ENCODE measurements at places on chromosomes 3 and 15.

DNA sequence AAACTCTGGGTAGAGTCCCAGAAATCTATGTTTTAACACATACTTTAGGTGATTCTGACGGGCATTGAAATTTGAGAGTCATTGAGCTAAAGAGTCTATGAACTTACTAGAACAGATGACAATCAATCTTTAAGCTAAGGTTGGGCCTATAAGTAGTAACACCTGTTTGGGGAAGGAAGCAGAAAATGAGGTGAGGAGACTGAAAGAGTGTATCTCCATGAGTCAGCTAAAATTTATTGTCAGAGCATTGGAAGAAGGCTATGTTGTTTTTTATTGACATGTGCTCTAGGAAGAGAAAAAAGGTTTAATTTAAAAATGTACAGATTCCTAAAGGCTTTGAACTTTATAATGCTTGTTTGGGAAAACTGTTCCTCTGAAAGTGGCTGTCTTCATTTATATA, 42.9 kb downstream of the TPRG1 start:
- no peak for DNase-seq

- no peak for DNase-seq
These were observed 1.0 kb downstream of the CSPG5 start for GRCh38 chr3:47577583-47578118.

- DNase-seq: no peak
These were observed 114.2 kb downstream of the KLF13 start for GRCh38 chr15:31440754-31441311.

- DNase-seq: no peak
These were observed 69.3 kb upstream of the BFSP2 start for GRCh38 chr3:133330522-133330921.

- DNase-seq: no peak
These were observed 281.6 kb downstream of the MBNL1 start for GRCh38 chr3:152550284-152550683.

GRCh38 chr3:141076036-141076773, 25.1 kb downstream of the SPSB4 start:
- DNase-seq: no peak

DNA sequence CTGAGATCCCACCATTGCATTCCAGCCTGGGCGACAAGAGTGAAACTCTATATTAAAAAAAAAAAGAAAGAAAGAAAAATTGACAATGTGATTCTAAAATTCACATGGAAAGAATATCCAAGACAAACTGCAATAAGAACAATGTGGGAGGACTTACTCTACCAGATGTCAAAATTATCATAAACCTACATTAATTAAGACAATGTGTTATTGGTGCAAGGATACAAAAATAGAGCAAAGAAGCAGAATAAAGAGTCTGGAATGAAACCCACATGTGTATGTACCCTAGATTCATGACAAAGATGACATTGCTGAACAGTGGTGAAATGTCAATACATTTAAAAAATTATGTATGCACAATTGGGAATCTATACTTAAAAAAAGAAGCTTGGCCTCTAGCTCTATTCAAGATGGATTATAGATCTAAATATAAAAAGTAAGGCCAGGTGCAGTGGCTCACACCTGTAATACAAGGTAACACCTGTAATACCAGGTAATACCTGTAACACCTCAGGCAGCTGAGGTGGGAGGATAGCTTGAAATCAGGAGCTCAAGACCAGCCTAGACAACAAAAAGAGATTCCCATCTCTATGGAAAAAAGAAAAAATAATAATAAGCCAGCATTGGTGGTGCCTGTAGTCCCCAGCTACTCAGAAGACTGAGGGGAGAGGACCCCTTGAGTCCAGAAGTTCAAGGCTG, 45.7 kb downstream of the ZBTB11 start:
- DNase-seq: no peak

DNA sequence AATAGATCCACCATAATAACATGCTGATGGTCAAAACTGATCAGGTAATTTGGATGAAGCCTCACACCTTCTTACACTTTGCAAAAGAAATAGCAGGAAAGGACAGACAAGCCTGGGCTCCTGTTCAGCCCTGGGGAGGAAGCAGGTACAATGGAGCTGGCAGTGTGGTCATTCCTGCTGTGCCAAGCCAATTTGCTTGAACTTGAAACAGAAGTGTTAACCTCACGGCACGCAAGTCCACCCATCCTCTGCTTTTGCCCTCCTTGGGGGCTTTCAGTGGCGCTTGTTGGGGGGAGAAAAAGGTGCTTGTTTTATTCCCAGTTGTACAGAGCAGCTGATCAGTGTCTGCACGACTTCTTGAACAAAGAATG, 36.8 kb upstream of the RFTN1 start:
- no peak for DNase-seq

DNA sequence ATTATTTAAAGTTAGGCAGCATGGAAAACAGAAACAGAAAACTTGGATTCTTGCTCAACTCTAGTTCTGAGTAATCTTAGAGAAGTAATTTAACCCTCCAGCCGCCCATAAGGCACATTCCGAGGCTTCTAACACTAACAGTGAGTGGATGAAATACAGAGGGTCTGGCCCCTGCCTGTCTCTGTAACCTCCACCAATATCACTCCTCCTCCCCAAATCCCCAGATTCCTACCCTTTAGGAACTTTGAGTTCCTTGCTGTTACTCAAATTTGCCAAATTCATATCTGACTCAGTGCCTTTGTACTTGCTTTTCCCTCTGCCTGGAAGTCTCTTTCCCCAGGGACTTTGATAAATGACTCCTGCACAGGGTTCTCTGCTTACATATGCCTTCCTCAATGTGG, 112.5 kb upstream of the TGFBR2 start:
- DNase-seq: no peak

DNA sequence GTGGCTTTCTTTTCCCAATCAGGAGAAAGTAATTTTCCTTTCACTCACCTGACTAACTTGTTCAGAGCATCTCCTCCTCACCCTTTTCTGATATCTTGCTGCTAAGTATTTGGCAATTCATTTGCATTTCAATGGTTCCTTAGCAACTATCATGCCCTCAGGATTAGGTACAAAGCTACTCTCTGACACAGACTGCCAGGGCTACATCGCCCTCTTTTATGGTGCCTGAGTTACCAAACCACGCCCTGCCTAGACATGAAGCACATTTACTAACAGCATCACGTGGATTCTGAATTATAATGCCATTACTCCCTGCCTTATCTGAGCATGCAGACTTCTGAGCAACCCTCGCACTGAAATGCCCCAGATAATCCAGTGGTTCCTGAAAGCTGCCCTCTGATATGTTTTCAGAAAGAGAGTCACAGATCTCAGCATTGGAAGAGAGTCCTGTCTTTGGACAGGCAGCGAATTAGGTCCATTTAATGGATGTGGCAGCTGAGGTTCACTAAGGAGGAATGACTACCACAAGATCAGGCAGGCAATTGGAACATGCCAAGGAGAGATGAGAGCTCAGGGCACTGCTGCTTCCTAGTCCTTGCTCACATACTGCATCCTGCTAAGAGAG, 14.5 kb downstream of the EPHB1 start:
- DNase-seq: no peak

- no peak for DNase-seq
These were observed 16.1 kb upstream of the LYSMD4 start for GRCh38 chr15:99749386-99749785.

- DNase-seq: no peak
These were observed 247.9 kb upstream of the STT3B start for GRCh38 chr3:31284776-31285175.

GRCh38 chr3:57135964-57136719, 29.0 kb downstream of the IL17RD start:
- DNase-seq: no peak

DNA sequence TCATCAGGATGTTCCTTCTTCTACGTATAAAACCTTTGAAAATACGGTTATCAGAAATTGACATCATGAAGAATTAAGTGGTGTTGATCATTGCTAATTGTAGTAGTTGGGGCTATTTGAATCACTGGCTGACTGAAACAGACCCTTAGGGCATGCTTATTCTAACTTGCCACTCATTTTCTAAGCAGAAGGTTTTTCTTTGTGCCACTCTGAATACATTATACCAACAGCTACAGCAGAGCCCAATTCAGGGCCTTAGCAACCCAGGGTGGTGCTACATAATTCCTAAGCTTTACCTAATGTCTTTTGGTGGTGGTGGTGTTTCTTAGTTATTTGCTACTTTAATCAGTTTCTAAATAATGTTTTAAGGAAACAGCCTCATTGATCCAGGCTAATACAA, 524.2 kb downstream of the NLGN1 start:
- DNase-seq: no peak

GRCh38 chr3:139982404-139982803, 47.4 kb downstream of the CLSTN2 start:
- no peak for DNase-seq

DNA sequence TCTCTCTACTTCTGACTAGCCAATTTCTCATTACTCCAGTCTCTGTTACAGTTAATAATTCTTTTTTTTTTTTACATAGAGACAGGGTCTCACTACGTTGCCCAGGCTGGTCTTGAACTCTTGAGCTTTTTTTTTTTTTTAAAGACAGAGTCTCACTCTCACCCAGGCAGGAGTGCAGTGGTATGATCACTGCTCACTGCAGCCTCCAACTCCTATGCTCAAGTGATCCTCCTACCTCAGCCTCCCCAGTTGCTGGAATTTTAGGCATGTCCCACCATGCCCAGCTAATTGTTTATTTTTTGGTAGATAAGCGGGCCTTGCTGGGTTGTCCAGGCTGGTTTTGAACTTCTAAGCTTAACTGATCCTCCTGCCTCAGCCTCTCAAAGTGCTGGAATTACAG, 13.6 kb downstream of the IP6K1 start:
- DNase-seq: no peak

GRCh38 chr15:99492716-99493115, 73.1 kb upstream of the MEF2A start:
- no peak for DNase-seq

DNA sequence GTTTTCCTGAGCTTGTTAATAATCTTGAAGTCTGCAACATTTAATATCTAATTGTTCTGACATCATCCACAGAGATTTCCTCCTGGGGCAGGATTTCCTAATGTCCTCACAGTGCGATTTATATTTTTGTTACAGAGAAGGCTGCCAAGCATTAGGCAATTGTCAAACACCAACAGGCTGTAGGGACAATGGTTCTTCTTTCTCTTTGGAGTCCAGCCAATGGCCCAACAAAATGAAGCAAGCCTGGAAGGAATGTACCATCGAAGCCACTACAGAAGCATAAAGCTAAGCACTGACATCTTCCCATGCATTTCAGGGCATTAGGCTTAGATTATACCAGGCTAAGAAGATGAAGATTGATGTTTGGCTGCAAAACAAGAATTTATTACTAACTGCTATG, 173.0 kb upstream of the FRMD4B start:
- DNase-seq: no peak

- no peak for DNase-seq
These were observed 256.5 kb downstream of the AGBL1 start for GRCh38 chr15:86336051-86336788.

DNA sequence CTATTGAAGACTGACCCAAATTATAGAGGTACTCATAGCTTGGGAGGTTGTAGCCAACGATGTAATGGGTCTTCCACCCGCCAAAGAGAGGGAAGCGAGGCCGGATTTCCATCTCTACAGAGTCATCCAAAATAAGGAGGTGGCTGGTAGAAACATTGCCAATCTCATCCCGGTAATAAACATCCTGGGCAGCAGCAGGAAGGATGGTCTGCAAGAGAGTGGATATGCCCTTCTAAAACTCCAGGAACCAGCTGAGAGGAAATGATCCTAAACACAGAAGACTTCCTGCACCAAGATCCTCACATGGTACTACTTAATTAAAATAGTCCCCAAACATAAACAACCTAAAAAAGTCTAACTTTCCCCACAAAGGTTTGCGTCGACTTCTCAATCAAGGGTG, 20.7 kb downstream of the RPN1 start:
- no peak for DNase-seq

GRCh38 chr3:195194559-195195206, 76.3 kb downstream of the XXYLT1 start:
- no peak for DNase-seq

DNA sequence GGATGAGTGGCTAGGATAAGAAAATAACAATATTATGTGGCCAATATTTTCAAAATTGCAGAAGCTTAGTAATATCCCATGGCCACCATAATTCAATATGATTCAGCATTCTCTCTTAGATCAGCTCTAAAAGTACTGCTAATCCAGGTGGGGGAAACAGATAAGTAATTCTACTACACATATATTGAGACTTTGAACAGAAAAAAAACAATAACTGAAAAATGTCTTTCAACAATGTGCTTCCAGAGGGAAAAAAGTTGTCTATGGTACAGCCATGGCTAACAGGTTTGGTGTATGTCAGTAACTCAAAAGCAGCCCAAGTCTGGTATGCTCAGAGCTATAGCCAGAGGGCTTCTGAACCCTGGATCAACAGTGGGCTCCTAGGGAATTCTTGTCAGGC, 42.4 kb upstream of the PPIB start:
- no peak for DNase-seq

All from stimulated activated CD8-positive, alpha-beta memory T cell treated with anti-CD3 and anti-CD28 coated beads, Interleukin-4, amount 100 ng/mL, for 1 hour (primary cell).